Activated CD4-positive, alpha-beta T cell treated with anti-CD3 and anti-CD28 coated beads, Interleukin-2, amount 50 U/mL, for 24 hours (primary cell): ENCODE measurements at places on chromosomes 3 and 15.
A peak's percentile ranks its signal among the peaks of the same experiment; 100 is the strongest.

DNA sequence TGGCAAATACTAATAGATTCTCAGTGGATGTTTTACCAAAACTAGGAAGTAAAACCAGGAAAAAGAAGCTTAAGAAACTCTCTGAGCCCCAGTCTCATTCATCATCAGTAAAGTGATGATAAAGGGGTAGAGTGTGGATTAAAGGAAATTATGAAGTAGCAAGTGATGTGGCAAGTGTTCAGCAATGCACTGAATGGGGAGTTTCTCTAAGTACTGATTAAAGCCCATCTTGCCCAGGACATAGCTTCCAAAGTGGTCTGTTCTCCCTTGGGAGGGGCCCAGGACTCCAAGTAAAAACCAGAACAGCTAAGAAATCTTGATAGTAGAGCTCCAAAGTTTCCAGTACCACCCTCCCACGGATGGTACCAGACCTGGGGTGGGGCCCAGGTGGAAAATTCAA, 137.3 kb downstream of the WNT5A start:
- no peak for DNase-seq

DNA sequence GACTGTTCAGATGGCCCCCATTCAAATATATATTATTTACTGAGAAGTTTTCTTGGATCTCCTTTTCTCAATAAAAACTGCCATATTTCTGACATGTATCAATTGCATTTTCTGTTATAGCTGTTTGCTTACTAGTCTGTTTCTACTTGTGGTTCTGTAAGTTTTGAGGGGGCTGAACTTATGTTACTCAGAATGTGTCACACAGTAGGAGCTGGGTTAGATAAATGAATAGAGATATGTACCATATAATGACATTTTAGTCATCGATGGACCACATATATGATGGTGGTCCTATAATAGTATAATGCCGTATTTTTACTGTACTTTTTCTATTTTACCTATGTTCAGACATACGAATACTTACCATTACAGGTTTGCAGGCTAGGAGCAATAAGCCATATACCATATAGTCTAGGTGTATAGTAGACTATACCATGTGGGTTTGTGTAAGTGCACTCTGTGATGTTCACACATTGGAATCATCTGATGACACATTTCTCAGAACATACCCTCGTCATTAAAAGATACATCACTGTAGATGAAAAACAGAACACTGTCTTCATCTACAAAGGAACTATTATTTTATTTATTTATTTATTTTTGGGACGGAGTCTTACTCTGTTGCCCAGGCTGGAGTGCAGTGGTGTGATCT, 22.3 kb downstream of the PPP4R2 start:
- no peak for DNase-seq

DNA sequence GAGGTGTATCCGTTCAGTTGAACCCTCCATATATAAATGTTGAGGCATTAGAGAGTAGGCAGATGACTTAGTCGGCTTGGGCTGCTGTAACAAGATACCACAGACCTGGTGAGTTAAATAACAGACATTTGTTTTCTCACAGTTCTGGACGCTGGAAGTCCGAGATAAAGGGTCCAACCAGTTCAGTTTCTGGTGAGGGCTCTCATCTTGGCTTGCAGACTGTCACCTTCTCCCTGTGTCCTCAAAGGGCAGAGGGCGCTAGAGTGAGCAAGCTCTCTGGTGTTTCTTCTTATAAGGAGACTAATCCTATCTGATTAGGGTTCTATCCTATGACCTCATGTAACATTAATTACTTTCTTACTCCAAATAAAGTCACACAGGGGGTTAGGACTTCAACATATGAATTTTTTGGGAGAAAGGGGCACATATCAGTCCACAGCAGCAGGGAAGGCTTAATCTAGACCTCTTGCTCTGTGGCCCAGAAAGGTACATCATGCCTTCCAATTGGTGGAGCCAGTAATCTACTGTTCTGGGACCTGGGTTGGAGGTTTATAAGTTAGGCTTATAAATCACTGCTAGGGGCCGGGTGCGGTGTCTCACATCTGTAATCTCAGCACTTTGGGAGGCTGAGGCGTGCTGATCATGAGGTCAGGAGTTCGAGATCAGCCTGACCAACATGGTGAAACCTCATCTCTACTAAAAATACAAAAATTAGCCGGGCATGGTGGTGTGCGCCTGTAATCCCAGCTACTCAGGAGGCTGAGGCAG, 26.3 kb upstream of the SLC28A2 start:
- no peak for DNase-seq

GRCh38 chr3:71129611-71130431, 453.7 kb downstream of the FOXP1 start:
- DNase-seq, result no peak

DNA sequence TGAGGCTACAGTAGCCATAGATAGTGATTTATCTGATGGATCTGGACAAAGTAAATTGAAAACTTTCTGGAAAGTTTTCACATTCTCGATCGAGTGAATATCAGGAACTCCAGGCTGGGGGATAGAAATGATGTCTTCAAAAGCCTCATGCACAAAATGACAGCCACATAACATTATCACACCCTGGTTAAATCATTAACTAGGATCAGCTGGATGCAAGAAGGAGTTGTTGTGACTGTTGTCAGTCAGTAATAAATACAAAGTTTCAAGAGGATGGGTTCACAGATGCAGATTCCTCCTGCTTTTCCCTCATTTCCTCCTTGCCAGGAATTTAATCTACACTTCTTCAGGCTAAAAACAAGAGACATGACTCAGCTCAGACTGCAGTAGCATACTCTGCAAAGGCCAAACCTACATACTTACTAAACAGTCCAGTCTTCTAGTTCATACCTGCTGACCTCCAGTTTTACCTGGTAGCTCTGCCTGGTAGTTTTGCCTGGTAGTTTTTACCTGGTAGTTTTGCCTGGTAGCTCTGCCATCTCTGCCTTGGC, 40.9 kb downstream of the C2CD4A start:
- DNase-seq, result no peak

DNA sequence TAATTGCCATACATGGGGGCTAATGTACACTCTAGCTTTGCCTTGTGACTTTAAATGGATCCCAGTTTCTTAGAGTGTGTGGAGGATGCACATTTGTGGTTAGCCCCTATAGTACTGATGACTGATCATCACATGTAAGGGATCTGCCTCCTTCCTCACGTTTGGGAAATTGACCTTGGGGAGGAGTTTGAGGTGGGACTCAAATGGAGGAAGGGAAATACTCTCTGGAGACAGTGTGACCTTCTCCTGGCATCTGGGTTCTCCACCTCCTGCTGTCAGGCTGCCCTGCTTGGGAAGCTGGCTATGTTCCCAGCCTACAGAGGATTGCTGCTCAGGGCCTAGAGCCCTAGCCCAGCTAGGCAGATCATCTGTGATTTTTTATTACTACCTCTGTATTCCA, 48.7 kb downstream of the PPM1L start:
- no peak for DNase-seq

GRCh38 chr3:116916836-116917235, 207.3 kb downstream of the TUSC7 start:
- no peak for DNase-seq

DNA sequence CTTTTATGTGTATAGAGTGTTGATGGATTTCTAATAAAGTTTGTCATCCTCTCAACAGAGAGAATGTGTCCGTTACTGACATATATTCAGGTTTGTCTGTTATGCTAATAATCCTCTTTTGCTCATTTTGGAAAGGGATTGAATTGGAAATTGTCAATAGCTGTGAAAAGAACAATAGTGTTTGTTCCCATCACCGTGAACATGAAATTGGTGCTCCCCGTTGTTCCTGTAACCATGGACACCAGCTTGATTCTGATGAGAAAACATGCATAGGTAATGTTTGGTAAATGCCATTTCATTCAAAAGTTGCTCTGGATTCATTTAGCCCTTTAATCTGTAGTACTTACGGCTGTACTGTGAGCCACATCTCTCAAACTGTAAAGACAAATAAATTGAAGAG, 707.0 kb upstream of the GOLIM4 start:
- DNase-seq, result no peak

- no peak for DNase-seq
Measured at GRCh38 chr15:87326269-87326668, 930.3 kb downstream of the NTRK3 start.

GRCh38 chr3:154209499-154209898, 88.3 kb downstream of the ARHGEF26 start:
- DNase-seq, result no peak

GRCh38 chr15:74314795-74315438, 52.5 kb downstream of the CYP11A1 start:
- no peak for DNase-seq

DNA sequence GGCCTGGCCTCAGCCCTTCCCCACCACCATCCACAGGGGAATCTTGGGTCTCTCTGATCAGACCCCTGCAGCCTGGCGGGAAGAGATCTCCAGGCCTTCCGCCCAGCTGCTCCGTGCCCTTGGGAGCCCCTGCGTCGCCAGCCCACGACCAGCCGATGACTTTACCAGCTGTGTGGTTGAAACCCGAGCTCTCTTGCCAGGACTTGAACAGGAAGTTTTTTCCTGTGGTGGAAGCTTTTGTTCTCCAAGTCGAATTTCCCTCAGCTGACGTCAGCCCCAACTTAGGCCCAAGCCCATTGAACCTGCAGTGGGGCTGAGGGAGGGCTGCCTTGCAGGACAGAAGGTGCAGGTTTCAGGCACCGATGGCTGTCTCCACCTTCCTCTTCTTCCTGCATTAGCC, 51.7 kb upstream of the SMAD3 start:
- DNase-seq, result no peak

DNA sequence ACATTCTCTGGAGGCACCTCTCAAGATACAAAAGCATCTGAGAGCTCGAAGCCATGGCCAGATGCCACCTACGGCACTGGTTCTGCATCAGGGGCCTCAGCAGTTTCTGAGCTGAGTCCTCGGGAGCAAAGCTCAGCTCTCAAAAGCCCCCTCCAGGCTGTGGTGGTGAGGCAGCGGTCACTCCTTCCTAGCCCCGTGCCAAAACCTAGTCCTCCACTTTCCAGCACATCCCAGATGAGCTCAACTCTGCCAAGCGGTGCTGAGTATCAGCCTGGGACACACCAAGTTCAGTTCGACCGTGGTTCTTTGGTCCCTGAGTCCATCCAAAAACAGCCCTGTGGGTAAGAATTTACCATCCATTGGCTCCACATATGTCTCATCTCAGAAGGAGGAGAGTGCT, 79.3 kb upstream of the STT3B start:
- DNase-seq, result no peak

- DNase-seq, result peak; percentile 59
Measured at GRCh38 chr3:133574260-133574881, 885 bp downstream of the CDV3 start.

DNA sequence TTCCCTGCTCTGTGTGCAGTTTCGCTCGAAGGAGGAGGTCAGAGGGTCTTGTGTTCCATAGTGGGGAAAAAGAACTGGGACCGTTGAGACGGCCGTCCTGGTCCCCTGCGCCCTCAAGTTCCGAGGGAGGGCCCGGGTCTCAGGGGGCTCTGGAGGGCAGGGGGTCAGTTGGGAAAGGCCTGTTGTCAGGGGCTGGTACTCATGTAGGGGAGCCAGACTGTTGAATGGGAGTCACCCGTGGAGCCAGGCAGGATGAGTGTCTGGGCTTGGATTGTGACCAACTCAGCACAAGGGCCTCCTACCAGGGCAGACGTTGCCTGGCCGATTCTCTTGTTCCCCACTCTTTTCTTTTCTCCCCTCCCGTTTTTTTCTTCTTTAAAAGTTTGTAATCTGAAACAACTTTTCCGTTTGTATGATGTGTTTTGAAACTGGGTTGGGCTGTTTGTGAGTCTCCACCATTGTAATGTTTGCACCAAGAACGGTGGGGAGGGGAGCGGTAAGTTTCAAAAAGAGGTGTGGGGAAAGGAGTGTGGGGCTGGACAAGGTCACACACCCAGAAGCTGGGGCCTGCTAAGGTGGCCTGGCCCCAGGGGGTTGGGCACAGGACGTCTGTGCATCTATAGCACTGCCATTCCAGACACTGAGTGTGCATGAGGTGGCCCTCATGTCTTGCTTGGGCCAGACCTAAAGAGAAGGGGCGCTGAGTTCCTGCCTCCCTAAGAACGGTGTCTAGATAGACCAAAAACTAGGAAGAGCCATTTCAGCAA, 1.1 kb downstream of the CMTM7 start:
- DNase-seq, result no peak

GRCh38 chr3:195162033-195162669, 108.8 kb downstream of the XXYLT1 start:
- DNase-seq, result no peak

GRCh38 chr3:39577541-39577940, 110.1 kb downstream of the MOBP start:
- DNase-seq, result no peak

DNA sequence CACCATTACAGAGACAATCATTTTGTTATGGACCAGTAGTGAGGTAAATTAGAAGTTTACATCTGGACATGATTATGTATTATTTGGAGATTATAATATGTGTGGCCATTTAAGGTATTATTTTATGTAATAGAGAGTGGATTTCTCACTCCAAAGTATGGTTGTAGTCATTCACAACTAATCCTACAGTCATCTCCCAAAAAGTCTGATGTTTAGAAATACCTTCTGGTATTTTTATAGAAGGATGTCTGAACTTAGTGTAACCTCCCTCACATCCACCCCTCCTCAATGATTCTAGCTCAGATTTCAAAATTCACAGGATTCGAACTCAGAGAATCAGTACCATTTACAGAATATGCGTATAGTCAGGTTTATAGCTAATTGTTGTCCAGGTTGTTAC, 346.6 kb upstream of the MEIS2 start:
- no peak for DNase-seq

DNA sequence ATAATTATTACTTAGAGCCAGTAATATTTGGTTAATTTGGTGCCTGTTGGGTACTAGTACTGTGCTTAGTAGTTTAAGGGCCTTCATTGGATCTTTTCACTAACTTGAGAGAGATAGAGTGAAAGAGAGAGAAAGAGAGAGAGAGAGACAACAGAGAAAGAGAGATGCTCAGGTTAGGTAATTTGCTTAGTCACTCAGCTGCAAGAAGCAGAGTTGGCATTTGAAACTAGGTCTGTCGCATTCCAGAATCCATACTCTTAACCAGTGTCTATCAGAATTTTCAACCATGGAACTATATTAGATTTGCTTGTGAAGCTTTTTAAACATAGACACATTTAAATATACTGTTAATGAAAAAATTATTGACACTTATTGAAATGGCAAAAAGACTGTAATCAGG, 31.1 kb upstream of the NUDT16 start:
- DNase-seq, result no peak

DNA sequence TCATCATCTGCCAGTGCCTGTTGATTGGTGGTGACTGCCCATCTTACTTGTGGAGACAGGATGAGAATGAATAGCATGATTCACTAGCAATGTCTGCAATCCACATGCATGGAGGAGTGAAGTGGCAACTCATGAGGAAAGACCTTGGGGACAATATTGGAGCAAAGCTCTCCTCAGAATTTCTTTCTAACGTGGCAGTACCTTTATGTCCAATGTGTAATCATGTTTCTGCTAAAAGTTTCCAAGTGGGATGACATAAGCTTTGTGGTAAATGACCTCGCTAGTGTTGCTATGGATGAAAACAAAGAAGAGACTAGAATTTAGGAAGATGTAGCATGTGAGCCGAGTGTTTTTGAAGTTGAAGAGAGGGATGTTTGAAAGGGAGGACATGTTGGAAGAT, 117.8 kb downstream of the CPNE4 start:
- DNase-seq, result no peak

GRCh38 chr15:26177816-26178215, 314.7 kb upstream of the ATP10A start:
- DNase-seq, result no peak
